ENCODE measurements at places on chromosomes 1 and 21. TPM values are rescaled to one million over a fixed set of nuclear protein-coding genes. Genes with fewer than 3 reads are reported as not detected.
A peak's percentile ranks its signal among the peaks of the same experiment; 100 is the strongest.

CLDN8 gene
- total RNA-seq, result not detected

GRCh38 chr1:9424261-9424660, 115.0 kb upstream of the SLC25A33 start:
- DNase-seq, result no peak

- DNase-seq, result no peak
Observed at GRCh38 chr21:35768187-35768586, 292.1 kb downstream of the SETD4 start.

GRCh38 chr21:37986751-37987399, 70.6 kb upstream of the KCNJ6 start:
- DNase-seq, result no peak

DNA sequence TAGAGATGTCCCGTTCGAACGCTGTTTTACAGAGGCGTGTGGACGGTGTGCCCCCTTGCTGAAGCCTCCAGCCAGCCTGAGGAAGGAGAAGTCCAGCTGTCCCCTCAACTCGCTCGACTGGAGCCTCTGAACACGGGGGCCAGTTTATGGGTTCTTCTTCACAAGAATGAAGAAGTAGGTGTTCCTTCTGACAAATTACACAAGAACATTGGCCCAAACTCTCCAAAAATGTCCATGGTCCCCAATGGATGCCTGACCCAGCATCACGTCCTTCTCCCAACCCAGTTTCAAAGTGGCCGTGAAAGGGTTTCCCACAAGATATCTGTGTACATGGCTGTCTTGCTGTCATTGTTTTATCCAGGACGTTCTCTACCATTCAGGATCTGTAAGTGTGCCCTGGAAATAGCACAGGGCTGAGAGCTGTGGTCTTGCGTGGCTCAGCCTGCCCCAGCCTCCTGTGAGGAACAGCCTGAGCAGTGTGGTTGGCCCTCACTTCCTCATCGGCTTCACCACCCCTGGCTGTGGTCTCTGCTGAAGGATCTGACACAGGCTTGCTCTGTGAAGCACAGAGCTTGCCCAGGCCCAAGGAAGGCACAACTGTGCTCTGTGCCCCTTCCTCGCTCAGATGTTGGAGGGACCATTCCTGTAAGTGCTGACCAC, 1.0 kb upstream of the S100B start:
- DNase-seq, result peak; percentile 84

- DNase-seq, result no peak
Observed at GRCh38 chr1:111270771-111271463, 19.7 kb upstream of the CHIA start.

GRCh38 chr1:31931593-31932225, 6.5 kb downstream of the PTP4A2 start:
- DNase-seq, result no peak

- no peak for DNase-seq
Observed at GRCh38 chr1:202038688-202039346, 28.4 kb downstream of the ELF3 start.

GRCh38 chr1:63200676-63201075, 121.7 kb upstream of the FOXD3 start:
- DNase-seq, result no peak

DNA sequence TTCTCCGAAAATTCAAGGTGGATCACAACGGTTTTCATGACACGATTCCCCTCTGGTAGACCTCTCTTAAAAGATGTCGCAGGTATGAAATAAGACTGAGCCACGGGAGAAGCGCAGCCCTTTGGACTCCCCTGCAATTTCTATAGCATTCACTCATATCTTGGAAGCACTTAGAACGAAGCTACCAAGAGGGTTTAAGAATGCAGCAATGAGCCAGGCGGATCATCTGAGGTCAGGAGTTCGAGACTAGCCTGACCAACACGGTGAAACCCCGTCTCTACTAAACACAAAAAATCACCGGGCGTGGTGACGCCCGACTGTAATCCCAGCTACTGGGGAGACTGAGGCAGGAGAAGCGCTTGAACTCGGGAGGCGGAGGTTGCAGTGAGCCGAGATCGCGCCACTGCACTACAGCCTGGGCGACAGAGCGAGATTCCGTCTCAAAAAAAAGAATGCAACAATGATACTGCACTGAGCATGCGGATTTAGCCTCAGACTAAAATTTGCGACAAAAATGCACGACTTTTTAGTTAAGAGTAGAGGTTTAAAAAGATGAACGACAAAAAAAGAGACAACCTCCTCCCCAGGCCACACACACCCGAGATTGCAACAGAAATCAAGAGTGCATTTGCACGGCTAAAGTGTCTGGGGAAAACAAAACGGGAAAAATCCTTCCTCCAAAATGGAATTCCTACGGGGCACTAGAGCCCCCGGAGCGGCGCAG, 743 bp downstream of the TOMM20 start:
- no peak for DNase-seq

DNA sequence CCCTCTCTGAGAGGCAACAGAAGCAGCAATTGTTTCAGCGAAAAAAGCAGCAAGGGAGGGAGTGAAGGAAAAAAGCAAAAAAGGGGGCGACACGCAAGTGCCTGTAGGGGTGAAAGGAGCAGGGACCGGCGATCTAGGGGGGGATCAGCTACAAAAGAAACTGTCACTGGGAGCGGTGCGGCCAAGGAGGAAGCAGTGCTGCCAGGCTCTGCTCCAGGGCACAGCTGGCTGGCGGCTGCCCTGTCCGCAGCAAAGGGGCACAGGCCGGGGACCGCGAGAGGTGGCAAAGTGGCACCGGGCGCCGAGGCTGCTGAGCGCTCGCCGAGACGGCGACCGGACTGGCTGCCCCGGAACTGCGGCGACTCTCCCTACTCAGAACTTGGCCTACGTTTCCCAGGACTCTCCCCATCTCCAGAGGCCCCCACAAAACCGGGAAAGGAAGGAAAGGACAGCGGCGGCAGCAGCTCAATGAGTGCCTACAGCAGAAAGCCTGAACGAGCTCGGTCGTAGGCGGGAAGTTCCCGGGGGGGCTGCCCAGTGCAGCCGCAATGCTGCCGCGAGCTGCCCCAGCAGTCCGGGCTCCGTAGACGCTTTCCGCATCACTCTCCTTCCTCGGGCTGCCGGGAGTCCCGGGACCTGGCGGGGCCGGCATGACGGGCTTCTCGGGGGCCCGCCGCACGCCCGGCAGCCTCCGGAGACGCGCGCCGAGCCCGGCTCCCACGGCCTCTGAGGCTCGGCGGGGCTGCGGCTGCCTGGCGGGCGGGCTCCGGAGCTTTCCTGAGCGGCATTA, 1.0 kb upstream of the CDKN2C start:
- DNase-seq, result peak; percentile 86

- no peak for DNase-seq
Observed at GRCh38 chr1:224739303-224739996, 123.3 kb downstream of the CNIH3 start.

DNA sequence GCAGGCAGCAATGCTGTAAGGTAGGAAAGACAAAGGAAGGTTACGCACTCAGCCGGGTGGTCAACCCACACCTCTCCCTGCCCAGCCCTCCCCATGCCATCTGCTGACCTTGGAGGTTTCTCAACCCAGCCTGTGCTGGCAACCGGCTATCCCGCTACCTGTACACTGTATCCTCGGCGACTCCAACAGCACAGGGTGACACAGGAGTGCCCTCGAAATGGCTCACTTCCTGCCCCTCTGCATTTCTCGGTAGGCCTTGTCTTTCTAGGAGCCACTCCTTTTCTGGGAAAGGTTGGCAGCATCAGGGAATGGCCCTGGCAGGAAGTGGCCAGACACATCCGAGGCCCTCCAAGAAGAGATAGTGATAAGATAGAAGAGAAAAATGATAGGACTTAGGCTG, 124.0 kb downstream of the PROX1 start:
- no peak for DNase-seq

- no peak for DNase-seq
Observed at GRCh38 chr1:227449741-227450441, 113.5 kb upstream of the ZNF678 start.

DNA sequence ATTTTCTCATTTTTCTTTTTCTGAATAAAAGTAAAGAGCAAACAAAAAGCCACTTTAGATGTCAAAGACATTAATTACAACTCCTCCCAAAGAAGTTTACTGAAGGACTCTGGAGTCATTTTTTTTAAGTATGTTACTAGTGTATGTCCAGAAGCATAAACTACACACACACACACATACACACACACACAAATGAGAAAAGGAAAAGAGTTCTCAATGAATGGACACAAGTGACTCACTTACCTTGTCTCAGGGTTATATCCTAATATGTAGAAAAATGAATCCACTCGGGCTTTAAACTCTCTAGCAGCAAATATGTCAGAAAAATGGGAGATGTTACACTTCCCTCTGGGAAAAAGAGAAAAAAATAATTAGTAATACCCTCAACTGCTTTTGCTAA, 223.1 kb downstream of the SLC45A1 start:
- no peak for DNase-seq

GRCh38 chr1:59061876-59062275, 235.0 kb upstream of the FGGY start:
- peak; percentile 76 for DNase-seq

- DNase-seq, result no peak
Observed at GRCh38 chr21:25967181-25967900, 203.2 kb downstream of the APP start.

GRCh38 chr21:14864211-14865021, 200.4 kb downstream of the NRIP1 start:
- peak; percentile 81 for DNase-seq

DNA sequence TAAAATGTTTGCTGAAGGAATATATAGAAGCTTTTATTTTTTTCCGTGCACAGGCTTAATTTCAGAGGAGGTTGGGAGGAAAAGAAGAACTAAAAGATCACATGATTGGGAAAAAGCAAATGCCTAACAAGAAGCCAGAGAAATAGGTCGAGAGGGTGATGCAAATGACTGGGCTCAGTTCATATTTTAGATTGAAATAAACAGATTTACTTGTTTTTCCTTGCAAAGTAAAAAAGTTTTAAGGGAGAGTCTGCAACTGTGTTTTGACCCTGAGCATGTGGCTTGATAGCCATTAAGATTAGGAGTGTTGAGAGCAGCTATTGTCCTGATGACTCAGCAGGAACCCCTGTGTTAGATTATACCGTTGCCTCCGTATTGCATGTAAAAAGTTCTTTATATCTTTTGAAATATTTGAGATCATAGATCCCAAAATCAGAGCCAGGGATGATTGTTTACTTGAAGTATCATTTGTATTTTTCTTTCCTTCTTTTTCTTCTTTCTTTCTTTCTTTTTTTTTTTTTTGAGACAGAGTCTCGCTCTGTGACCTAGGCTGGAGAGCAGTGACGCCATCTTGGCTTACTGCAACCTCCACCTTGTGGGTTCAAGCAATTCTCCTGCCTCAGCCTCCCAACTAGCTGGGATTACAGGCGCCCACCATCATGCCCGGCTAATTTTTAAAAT, 20.2 kb downstream of the CLIC4 start:
- no peak for DNase-seq

GRCh38 chr1:31745096-31745945, 18.8 kb downstream of the ADGRB2 start:
- DNase-seq, result no peak

- DNase-seq, result no peak
Observed at GRCh38 chr1:228488818-228489674, 1.9 kb downstream of the RNF187 start.

DNA sequence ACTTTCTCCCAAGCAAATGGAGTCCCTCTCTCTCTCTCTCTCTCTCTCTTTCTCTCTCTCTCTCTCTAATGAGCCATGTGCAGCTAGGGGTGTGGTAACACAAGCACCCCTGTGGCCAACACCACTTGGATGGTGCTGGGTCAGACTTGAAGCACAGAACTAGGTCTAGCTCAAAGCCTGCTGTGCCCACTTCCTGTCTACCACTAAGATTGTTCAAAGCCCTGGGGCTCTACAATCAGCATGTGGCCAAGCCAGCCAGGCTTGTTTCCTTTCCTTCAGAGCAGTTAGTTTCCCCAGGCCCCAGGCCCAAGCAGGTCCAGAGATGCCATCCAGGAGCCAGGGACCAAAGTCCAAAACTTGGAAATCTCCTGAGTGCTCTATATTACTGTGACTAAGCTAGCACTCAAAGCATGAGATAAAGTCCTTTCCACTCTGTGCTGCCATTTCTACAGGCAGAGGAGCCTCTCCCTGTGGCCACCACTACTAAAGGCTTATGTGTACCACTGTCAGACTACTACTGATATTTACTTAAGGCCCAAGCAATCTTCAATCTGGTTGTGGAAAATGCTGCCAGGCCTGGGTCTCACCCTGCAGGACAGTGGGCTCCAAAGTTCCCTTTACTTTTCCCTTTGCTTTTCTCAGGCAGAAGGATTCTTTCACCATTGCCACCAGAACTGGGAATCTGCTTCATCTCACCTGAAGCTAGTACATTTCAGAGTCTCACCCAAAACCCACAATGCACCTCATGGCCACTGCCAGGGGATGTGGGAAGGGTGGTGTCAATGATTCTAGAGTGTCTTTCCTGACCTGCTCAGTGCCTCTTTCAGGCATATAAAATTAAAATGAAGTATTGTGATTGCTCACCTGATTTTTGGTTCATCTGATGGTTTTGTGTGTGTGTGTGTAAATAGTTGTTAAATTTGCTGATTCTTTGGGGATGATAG, 999.5 kb downstream of the NCAM2 start:
- no peak for DNase-seq

- no peak for DNase-seq
Observed at GRCh38 chr1:151443846-151444782, 15.2 kb downstream of the POGZ start.

GRCh38 chr1:236308827-236309226, 27.1 kb upstream of the ERO1B start:
- no peak for DNase-seq

- DNase-seq, result no peak
Observed at GRCh38 chr1:95364546-95364945, 130.5 kb downstream of the RWDD3 start.

- DNase-seq, result no peak
Observed at GRCh38 chr21:35138665-35139381, 89.7 kb upstream of the RUNX1 start.

GRCh38 chr1:240663169-240663879, 51.4 kb upstream of the GREM2 start:
- no peak for DNase-seq

DNA sequence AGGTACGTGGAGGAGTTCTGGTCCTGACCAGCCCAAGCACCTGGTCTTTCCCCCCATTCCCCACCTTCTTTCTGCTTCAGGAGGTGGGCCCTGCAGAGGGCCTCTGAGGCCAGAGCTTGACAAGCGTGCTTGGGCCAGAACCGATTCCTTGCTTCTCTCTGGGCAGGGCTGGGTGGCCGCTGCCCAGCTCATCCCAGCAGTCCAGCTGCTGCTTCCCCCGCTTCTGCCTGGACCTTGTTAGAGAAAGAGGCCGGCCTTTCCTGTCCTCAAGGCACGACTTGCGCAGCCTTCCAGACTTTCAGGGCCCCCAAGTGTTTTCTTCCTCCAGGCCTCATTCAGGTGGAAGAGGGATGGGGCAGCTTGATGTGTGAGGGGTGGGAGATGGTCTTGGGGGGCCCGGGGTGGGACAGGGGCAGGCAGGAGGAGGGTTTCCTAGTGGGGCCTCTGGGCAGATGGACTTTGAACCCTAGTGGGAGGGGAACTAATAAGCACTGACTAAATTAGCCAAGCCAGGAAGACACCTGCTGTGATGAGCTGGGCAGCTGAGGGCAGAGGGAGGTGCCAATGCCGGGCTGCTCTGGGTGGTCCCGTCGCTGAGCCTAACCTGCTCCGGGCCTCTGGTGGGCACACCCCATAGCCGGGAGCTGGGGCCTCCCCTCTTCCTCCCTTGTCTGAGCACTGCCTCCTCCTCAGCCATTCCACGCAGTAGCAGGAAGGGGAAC, 36.5 kb downstream of the ARHGEF10L start:
- no peak for DNase-seq

GRCh38 chr1:151428068-151428467, 28.7 kb downstream of the PSMB4 start:
- no peak for DNase-seq

Measured in cardiac septum (tissue), 1 donor.